ENCODE measurements at places on chromosomes 5 and 9.

DNA sequence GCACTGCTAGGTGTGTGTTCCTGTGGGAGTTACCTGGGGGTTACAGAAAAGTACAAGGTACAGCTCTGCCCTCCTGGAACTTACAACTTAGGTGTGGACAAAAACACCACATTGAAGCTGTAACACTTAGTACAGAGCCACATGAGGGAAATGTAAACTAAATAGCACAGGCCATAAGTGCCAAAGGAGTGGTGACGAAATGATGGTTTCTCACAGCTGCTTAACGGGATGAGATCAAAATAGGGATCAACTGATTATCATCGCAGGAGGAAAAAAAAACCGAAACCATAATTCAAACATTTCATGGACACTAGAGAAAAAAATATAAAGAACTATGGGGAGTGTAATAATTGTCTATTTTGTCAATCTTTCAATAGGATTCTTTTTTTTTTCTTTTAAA is 5.9 kb downstream of the LIX1 start:
- DNase-seq = no peak

- DNase-seq = peak; percentile 69
These were observed 12.3 kb upstream of the STING1 start for GRCh38 chr5:139494832-139495231.

DNA sequence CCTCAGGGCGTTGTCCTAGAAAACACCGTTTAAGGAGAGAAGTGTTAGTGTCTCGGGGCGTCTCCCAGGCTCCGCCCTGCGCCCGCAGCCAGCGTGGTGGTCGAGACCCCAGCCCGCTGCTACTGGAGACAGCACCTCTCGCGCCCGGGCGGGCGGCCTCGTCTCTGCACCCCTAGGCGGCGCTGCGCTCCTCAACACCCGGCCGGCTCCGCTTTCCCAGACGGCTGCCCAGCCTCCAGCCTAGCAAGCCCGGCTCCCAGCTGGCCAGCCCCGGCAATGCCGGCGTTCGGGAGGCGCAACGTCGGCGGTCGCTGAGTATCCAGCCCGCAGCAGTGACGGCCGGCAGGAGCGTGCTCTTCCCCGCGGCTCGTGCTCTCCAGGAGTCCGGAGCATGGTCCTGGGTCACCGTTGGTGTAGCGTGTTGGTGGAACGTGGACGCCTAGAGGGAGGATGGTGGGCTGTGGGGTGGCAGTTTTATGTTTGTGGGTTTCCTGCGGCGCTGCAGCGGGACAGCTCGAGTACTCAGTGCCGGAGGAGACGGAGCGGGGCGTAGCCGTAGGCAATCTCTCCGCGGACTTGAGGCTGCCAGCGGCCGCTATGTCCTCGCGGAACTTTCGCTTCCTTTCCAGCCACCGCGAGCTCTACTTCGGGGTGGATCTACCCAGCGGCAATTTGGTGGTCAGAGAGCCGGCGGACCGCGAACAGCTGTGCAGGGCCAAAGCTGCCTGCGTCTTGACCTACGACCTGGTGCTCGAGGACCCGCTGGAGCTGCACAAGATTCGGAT is 536 bp downstream of the PCDHAC1 start:
- DNase-seq = peak; percentile 61

GRCh38 chr5:168135897-168136296 is 155.5 kb upstream of the WWC1 start:
- no peak for DNase-seq

DNA sequence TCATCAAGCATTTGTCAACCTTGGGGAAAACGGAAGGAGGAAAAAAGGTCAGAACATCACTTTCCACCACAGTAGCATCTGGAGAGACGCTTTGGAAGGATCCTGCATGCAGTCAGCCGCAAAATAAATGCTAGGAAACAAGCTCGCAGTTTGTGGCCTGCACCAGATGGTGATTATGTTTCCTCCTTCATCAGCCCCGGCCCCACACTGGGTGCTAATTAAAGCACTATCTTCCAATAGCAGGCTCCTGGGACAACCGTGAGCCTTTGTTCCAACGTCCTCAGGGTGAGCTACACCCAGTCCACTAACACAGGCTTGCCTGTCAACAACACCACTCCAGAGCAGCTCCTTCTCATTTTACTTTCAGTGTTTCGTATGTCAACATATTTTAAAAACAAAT is 64.0 kb downstream of the RNF130 start:
- DNase-seq = no peak

GRCh38 chr5:60886158-60886557 is 42.1 kb upstream of the ELOVL7 start:
- DNase-seq = no peak

DNA sequence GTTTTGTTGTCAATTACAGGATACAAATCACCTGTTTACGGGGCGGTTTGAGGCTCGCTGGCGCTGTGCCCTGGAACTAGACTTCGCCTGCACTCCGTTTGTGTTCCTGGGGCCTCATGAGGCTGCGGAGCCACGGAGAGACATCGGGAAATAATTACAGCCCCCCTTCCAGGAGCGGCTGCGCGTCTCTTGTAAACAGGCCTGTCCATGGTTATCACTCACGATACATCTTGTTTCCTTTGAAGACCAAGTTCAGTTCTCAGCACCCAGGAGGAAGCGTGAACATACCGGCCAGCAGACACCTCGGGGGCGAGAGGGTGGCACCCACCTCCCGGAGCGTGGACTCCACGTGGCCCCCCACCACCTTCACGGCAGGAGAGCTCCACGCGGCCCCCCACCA is 297.1 kb upstream of the IRX4 start:
- DNase-seq = no peak

GRCh38 chr9:68489646-68490045 is 51.0 kb downstream of the TMEM252 start:
- DNase-seq = peak; percentile 34

- DNase-seq = no peak
These were observed 10.7 kb downstream of the PCDHAC2 start for GRCh38 chr5:140977003-140977402.

GRCh38 chr5:117657541-117657940 is 1082.9 kb upstream of the SEMA6A start:
- DNase-seq = no peak

- DNase-seq = peak; percentile 66
These were observed 69.3 kb downstream of the SNX30 start for GRCh38 chr9:112819635-112820496.

- no peak for DNase-seq
These were observed 107.3 kb downstream of the ZDHHC21 start for GRCh38 chr9:14585730-14586473.

- no peak for DNase-seq
These were observed 49.9 kb downstream of the COL15A1 start for GRCh38 chr9:98993570-98993945.

DNA sequence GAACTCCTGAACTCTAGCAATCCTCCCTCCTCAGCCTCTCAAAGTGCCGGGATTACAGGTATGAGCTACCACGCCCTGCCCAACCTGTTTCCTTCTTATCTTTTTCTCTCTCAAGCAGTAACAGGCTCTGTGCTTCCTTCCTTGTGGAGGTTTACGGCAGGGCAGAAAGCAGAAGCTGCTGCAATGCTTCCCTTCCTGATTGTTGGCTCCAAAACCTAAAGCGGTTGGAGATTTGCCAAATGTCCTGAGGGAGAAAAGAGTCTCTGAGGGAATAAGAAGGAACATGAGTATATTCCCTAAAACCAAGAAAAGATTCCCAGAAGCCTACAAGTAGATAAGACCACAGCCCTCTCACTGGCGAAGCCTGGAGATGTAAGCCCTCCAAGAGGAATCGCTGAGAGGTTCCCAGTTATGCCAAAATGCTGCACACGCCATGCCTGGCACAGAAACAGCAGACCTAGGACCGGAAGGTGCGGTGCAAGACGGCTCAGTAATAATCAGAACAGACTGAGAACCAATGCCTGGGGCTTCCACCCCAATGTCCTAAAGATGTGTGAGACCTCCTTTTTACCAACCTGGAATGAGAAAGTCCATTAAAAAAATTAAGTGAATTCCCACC is 73.2 kb downstream of the APTX start:
- DNase-seq = no peak

DNA sequence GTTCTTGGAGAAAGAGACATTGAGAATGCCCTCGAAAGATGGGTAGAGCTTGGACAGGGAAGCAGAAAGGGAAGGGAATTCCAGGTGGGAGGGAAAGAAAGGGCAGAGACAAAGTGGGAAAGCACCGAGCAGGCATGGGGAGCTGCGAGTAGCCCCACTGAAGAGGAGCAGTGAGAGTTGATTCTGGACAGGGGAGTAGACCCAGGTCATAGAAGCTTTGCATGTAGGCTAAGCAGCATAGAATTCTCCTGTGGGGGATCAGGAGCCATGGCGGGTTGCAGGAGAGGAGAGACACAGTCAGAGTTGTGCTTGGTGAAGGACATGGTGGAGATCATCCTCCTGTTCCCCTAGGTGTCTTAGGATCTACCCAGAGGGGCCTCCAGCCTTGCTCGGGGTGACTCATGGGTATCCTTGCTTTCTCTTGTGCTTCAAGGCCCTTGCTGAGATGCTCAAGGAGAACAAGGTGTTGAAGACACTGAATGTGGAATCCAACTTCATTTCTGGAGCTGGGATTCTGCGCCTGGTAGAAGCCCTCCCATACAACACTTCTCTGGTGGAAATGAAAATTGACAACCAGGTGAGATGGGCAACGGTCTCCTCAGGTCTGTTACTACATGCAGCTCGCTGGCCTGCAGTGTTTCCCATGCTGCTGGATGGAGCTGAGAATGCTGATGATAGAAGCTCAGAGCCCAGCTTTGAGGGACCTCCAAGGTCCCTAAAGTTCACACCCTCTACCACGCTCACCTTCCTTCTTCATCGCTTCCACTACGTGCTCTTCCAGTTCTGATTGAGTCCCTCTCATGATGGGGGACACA is 64.5 kb downstream of the TSTD2 start:
- DNase-seq = no peak

DNA sequence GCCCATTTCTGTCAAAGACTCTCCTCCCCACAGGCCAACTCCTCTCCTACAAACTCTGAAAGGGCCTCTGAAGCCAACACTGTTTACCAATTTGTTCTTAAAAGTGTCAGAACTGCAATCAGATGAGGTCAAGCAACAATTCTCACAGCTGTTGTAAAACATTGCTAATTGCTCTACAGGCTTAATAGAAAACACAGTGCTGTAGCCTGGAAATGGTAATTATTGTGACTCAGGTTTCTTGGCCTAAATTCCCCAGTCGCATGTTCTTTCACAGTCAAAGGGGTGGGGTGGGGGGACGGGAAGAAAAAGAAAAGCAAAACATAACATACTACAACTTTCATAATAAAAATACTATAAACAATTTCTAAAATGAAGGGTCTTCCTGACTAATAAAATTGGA is 343.2 kb downstream of the DMAC1 start:
- DNase-seq = no peak

DNA sequence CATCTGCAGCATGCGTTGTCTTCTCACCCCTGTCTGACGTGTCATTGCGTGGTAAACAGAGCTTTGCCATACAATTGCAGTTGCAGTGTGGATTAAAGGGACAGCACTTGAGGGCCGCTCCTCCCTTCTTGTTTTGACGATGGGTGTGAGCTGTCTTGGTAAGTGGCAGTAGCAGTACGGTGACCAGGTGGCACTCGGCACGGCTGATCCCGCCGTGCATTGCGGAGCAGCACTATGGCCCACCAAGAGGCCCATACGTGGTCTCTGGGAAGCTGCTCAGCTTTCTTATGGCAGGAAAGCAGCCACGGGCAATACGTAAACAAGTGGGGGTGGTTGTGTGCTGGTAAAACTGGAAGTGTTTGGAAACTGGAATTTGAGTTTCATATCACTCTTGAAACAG is 25.1 kb downstream of the EHMT1 start:
- DNase-seq = no peak

DNA sequence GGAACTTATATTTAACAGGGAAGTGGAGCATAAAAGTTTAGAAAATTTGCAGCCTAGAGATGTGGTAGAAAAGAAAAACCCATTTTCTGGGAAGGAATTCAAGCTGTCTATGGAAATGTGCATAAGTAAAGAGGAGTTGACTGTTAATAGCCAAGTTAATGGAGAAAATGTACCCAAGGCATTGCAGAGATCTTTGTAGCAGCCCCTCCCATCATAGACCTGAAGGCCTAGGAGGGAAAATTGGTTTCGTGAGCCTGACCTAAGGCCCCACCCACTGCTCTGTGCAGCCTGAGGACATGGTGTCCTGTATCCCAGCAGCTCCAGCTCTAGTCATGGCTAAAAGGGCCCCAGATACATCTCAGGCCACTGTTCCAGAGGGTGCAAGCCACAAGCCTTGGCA is 772.4 kb upstream of the RIOK2 start:
- DNase-seq = no peak

DNA sequence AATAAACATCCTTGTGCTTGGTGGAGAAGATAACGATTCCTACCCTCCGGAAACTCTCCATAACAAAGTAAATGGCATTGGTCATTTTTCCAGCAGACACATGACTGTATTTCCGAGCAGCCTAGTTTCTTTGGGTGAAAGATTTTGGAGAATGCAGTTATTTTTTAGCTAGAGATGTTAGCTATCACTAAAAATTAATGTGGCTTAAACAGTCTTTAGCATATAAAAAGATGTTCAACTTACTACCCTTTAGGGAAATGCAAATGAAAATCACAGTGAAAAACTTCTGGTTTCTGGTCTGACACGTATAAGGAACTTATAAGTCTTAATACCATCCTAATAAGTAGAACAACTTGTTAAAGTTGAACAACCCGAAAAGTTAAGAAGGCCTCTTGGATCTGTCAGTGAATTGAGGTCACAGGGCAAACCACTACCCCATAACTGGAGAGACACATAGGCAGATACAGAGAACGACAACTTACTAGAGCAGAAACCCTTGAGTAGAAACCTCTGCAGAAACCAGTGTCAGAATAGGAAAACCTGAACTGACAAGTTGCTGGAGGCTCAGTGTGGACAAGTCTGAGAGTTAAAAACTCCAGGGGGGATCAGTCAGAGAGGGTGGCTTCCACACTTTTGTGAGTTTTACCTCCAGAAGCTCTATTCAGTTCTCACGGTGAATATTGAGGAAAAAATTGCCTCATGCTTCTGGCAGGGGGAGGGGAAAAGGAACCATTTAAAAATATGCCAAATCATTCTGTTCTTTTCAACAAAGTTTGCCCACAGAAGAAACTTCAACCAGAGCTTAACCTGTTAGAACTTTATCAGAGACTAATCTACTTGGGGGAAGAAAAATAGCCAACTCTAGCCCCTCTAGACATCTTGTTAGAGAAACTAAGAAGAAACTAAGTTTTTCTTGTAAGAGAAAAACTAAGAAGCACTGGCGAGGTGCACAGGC is 325.2 kb upstream of the RPS23 start:
- no peak for DNase-seq

DNA sequence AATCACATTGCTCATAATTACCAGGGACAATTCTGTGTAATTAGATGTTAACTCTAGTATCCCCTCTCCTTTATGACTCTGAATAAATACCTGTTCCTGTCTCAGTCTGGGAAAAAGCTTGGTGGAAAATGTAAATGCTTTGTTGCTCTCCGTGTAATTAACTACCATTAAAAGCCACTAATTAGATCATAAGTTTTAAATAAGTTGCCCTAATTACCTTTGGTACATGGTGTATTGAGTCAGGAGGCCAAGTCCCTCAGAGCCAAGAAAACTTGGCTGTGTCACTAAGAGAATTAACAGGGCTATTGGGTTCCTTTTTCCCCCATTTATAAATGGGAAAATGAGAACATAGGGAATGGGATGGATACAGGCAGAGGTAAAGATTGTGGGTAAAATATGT is 617.6 kb downstream of the TLR4 start:
- DNase-seq = no peak

- peak; percentile 73 for DNase-seq
These were observed 256.8 kb upstream of the GRIN3A start for GRCh38 chr9:101995231-101995630.

- no peak for DNase-seq
These were observed 152.3 kb downstream of the TTC39B start for GRCh38 chr9:15154677-15155076.
